OCI-M1 (cell line): ENCODE measurements at places on chromosomes 1 and 21.
A peak's percentile ranks its signal among the peaks of the same experiment; 100 is the strongest.

DNA sequence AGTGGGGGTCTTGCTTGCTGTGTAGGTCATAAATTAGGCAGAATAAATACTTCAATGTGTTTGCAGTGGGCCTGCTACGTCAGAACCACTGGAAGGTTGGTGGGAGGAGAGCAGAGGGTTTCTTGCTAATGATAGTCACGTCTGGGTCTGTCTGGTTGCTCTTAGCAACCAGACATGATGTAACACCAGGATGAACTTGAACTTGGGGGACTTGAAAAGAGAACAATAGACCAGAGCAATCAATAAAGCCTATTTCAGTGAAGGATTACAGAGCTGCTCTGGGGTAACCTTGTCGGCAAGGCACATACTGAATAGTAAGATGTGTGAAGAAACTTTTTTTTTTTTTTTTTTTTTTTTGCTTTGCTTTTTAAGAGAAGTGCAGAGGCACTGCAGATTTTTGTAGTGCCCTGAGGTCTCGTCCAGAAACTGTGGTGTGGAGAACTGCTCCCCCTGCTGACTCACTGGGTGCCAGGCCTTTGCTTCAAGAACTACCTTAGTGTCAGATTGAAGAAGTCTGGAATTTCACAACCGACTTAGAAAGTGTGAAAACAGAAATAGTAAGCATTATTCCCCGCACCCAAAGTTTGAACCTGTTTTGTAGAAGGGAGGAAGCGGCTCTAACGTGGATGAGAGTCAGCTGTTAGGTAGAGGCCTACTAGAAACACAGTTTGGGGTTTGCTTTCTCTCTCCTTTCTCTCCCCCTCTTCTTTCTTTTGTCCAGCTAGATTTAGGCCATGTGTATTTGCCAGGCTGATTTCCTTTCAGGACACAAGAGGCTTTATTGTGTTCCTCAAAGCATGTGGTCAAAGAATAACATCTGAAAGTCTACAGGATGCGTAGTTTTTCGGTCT, 271.6 kb downstream of the TM2D1 start:
- peak; percentile 95 for DNase-seq

DNA sequence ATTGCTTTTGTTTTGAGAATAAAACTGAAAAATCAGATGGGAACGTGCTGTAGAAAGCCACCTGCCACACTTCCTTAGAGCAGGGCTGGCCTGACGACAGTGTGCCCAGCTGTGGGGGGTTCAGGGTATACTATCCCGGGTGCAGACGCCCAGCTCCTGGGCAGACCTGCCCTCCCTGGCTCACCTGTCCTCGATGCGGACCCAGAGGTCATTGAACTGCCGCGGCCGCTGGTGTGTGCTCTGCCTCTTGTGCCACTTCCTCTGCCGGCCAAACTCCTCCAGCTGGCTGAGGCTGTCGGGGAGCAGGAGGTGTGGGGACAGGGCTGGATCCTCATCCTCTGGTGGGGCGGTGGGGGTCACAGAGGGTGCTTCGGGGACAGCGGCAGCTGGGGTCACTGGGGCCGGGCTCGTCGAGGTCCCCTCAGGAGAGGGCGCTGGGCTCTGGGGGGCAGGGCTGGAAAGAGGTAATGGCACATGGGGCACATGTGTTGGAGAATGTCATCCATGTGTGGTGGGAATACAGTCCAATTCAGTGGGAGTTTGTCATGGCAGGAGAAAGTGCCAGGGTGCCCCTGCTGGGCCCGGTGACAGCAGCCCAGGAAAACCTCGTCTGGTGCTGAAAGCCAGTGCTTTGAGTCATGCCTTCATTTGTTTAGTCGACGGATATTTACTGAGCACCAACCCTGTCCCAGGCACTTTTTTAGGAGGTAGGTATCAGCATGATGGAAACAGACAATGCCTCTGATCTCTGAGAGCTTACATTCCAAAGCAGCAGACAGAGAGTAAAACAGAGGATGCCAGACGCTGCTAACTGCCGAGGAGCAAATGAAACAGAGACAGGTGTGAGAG, 222.0 kb downstream of the TRABD2B start:
- no peak for DNase-seq

- no peak for DNase-seq
Observed at GRCh38 chr1:33624991-33625870, 152.8 kb downstream of the ZSCAN20 start.

DNA sequence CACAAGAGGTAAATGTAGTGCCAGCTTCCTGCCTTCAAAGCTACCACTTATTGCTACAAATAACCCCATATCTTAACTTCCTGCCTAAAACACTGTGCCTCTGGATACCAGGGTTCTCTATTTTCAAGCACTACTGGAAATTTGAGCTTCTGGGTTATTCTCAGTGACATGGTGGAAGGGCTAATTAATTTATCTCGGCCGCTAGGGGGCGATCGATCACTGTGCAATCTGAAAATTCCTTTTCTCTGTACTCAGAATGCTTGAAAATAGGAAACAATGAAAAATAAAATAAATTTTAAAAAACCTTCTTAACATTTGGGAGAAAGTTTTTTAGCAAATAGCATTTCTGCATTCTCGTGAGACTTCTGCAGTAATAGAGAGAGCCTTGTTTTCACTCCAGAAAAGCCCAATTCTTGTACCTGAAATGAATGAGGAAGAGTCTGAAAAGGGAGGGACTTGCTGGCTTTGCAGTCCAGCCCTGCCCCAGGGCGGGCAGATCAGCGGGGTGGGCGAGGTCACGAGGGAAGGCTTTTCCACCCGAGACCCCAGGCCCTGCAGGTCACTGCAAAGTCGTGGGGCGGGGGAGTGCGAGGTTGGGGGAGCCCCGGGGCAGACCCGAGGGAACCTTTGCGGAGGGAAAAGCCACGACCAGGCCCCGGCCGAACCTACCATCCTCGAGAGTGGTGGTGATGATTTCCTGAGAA, 276.7 kb downstream of the PCP4 start:
- DNase-seq, result peak; percentile 84

GRCh38 chr1:188382851-188383250, 1554.1 kb downstream of the PLA2G4A start:
- no peak for DNase-seq

DNA sequence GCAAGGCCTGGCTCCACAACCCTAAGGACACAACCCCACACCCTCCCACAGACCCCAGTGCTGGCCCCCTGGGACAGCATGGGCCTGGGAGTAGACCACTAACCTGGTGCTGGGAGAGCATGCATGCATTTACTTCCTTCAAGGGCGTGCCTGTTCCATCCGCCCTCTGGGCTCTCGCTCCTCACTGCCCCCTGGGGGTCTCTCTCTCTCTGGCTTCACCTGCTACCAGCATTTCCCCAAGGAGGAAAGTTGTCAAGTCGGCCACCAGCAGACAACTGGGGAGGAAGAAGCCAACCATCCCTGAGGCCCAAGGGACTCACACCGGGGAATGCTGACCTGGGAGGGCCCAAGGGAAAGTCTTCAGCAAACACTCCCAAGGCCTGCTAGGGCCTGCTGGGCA, 6.5 kb downstream of the LRP8 start:
- DNase-seq, result no peak

DNA sequence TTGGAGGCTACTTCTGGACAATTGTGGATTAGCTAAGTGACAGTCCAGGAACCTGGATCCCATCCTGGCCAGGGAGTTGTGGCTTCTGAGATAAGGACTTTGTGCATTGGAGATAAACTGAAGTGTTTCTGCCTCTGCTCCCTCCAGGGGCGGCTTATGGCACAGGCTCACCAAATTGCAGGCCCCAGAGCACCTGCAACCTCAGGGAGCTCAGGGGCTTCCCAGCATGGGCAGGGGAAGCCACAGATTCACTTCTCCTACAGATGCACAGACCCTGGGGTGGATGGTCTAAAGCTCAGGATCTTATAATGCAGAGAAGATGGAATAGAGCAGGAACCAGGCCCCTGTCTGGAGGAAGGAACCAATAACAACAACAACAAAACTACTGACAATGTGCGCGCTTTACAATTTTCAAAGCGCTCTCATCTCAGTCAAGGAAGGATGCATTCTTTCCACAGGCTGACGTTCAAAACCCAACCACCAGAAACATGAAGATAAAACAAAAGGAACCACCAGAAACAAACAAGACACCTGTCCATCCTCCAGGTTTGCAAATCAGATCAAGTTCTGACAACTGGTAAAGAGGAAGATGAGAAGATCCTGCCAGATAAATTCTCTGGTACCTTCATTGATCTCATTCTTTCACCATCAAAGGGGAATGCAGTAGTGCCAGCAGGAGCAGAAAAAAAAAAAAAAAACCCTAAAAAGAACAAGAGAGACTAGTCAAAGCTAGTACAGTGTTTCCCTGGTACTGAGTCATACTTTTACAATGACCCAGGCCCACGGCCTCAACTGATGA, 121.0 kb upstream of the IRF2BP2 start:
- peak; percentile 74 for DNase-seq

DNA sequence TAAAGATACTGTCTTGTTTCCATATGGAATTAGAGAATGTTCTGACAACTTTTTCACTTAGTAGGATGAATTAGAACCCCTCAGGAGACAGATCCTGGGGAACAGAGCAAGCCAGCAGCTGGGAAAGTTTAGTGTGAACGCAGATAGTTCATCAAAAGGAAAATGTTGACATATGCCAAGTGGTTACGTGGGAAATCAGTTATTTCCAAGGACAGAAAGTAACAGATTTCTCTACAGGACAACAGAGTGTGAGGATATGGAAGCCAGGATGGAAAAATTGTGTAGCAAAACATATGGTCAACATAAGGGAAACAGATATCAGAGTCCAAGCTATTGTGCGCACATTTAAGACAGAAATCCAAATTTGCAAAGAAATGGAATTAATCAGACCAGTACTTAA, 419.5 kb downstream of the LRRIQ3 start:
- no peak for DNase-seq

GRCh38 chr1:67745875-67746698, 61.1 kb downstream of the GADD45A start:
- DNase-seq, result peak; percentile 13

DNA sequence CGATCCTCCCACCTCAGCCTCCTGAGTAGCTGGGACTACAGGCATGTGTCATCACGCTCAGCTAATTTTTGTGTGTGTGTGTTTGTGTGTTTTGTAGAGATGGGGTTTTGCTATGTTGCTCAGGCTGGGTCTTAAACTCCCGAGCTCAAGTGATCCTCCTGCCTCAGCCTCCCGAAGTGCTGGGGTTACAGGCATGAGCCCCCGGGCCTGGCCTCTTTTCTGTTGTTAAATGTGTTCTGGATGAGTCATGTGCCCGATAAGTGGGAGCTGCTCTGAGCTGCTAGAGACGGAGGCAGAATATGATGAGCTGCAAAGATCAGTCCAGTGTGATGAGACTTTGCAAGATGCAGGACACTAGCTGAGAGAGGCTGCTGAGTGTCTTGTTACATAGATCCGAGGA, 75.5 kb downstream of the VPS13D start:
- DNase-seq, result no peak
